ENCODE measurements at places on chromosomes 1 and 21.

- DNase-seq: no peak
These were observed 50.4 kb downstream of the MIGA1 start for GRCh38 chr1:77829851-77830250.

- DNase-seq: no peak
These were observed 37.4 kb upstream of the CASZ1 start for GRCh38 chr1:10833630-10834557.

- DNase-seq: no peak
These were observed 240.2 kb downstream of the AJAP1 start for GRCh38 chr1:4894566-4894965.

- DNase-seq: no peak
These were observed 125.8 kb downstream of the CTH start for GRCh38 chr1:70536708-70537366.

DNA sequence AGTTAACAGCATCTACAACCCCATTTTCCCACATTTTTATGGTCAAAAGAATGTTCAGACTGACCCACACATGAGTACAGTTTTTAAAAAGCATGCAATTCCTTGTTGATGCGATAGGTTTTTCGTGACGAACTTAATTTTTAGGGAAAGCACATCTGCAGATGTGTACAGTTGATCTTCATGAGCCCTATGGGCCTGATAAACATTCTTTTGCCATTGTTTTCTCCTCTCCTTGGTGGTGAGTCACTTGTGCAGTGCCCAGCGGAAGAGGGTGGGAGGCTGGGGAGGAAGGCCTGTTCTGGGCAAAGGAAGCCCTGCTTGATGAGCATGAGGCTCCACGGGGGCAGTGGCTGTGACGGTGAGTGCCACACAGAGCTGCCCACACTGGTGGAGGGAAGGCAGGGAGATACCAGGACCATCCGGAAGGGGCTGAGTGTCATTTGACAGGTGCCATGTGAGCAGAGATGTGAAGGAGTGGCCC is 5.3 kb downstream of the ARF1 start:
- DNase-seq: no peak

Data from stimulated activated CD8-positive, alpha-beta memory T cell treated with anti-CD3 and anti-CD28 coated beads, Interleukin-15, amount 100 ng/mL, for 1 hour (primary cell).